BE2C (cell line): ENCODE measurements at places on chromosomes 6 and 20.

- DNase-seq: no peak
Observed at GRCh38 chr20:62275219-62275618, 27.6 kb upstream of the ADRM1 start.

GRCh38 chr6:87501809-87502572 is 29.2 kb downstream of the SLC35A1 start:
- no peak for DNase-seq

GRCh38 chr6:34459899-34460593 is 5.8 kb upstream of the PACSIN1 start:
- DNase-seq: peak; percentile 52

DNA sequence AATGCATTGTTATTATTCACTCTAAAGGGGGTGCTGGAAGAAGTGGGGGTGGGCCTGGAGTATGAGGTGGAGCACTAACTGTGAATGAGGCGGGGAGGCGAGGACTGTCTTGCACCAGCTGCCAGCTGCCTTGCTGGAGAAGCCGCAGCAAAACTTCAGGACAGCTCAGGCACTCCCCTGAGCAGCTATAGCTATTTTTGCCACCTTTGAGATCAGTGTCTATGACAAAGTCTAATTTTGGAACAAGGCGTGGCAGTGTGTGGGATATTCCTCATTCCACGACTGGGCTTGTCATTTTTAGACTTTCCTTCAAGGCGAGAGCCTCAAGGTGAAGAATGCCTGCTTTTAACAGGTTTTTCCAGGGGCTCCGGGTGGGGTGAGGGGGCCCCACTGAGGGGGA is 143.8 kb downstream of the DOK5 start:
- DNase-seq: no peak
